K562 (cell line): ENCODE measurements at places on chromosomes 4 and X. TPM values are rescaled to one million over a fixed set of nuclear protein-coding genes. Genes with fewer than 3 reads are reported as not detected.

Gene NDST3
- total RNA-seq, result not detected in 2 replicates

GRCh38 chrX:14546190-14546589 is 16.9 kb downstream of the GLRA2 start:
- DNase-seq, result no peak

Gene SSX2
- total RNA-seq, result 87.5 and 87.6 TPM in 2 replicates

DNA sequence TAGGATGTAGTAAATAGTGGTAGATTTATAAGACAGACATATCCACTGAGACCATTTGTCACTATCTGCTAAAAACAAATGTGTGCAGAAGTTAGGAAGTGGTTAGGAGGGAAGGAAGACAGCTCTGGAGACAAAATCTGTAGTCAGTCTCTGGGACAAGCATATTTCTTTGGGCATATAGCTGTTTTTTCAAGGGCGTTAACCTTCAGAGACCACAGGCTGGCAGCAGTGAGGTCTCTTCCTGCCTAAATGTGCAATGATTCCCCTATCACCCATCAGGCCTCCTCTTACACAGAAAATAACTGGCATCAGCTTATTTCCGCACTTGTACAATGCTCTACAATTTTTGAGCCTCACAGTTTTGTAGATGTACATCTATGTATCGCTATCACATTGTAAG is 6.5 kb downstream of the TMEM150C start:
- DNase-seq, result no peak

Gene HEPH
- 51.8 and 55.8 TPM in 2 replicates for total RNA-seq
